IgD-negative memory B cell (primary cell): ENCODE measurements at places on chromosomes 1 and 21. TPM values are rescaled to one million over a fixed set of nuclear protein-coding genes. Genes with fewer than 3 reads are reported as not detected.

The NR1I3 gene
- not detected for polyA plus RNA-seq

The ARHGEF19 gene
- 10.5 TPM for polyA plus RNA-seq

The NHLH1 gene
- not detected for polyA plus RNA-seq

The MYBPH gene
- polyA plus RNA-seq, result not detected

The SLC44A3 gene
- polyA plus RNA-seq, result not detected

The F3 gene
- not detected for polyA plus RNA-seq

The MCM3AP gene
- 48.5 TPM for polyA plus RNA-seq

The NBPF20 gene
- polyA plus RNA-seq, result 0.41 TPM

The FAM229A gene
- 1.7 TPM for polyA plus RNA-seq
